ENCODE measurements at places on chromosomes 1 and 21. TPM values are rescaled to one million over a fixed set of nuclear protein-coding genes. Genes with fewer than 3 reads are reported as not detected.

UAP1 gene
- total RNA-seq = 29.2 TPM

CFHR4 gene
- total RNA-seq = not detected

B4GALT3 gene
- 47.7 TPM for total RNA-seq

SHE gene
- 5.8 TPM for total RNA-seq

PROX1 gene
- total RNA-seq = 5.7 TPM
